ENCODE measurements at places on chromosomes 7 and 10.

DNA sequence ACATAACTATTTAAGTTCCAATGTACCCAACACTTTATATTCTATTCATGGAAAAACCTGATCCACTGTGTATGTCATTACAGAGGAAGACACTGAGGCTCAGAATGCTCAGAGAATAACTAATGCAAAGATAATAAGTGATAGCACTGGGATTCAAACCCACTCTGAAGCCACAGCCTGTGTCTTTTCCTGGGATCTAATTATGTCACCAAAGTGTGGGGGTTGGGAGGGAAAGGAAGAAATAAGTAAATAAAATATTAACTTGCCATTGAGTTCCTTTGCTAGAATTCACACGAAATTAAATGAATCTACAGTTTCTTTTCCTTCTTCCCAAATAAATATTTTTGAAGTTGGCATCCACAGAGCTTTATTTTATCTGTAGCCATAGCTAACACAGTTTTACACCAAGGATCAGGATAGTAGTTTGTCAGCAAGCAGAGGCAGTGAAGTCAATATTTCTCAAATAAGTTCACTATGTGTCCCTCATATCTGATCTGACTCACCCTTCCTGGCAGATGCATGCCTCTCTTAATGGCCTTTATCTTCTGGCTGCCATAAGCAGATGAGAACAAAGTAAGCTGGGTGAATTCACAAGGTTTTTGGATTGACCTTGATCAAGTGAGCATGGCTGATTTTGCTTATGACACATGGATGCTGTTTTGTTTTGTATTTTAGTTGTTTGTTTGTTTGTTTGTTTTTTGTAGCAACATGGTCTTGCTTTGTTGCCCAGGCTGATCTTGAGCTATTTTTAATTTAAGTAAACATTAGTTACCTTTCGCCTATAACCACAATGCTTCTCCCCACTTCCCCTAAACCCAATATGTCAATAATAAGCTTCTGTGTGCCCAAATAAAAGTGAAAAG lies 6.3 kb downstream of the RAPGEF5 start:
- DNase-seq: no peak

GRCh38 chr10:132054564-132054963 lies 11.2 kb upstream of the JAKMIP3 start:
- DNase-seq: no peak

- no peak for DNase-seq
Observed at GRCh38 chr10:69494626-69495558, 43.6 kb downstream of the TSPAN15 start.

DNA sequence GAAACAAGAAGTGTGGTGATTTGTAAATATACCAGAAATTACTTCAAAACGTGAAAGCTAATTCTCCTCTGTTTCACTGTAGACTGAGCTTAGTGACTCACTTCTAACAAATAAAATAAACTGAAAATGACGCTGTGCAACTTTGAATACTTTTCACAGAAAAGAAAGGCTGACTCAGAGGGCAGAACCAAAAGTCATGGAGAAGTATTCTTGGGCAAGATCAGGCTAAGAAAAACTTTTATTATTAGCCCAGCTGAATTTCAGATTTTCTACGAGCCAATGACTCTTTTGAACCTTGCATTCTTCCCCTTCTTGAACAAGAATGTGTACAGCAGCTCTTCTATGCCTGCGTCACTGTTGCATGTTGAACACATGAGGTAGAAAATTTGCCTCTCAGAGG lies 527.3 kb upstream of the GHITM start:
- DNase-seq: no peak

- DNase-seq: no peak
Observed at GRCh38 chr7:126589068-126589684, 663.6 kb downstream of the GRM8 start.

DNA sequence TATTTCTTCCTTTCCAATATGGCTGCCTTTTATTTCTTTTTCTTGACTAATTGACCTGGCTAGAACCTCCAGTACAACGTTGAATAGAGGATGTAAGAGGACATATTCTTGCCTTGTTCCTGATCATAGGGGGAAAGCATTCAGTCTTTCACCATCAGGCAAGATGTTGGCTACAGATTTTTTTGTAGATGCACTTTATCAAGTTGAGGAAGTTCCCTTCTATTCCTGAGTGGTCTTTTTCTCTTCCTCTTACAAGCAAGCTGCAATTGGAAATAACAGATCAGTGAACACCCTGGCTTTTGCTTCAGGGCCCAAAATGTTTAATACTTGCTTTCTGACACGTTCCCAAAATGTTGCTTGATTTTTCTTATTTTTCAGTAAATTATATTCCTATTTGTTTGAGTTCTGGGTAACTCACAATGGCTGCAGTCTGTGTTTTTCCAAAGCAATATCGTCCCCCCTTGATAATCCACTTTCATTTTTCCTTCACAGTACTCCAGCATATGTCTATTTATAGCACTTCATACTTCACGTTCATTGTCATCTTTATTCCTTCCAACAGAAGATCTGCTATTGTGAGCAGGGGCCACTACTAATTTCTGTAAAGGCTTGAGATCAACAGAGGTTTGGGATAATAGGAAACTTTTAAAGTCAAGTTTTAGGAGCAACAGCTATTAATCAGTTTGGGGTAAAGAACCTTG lies 11.7 kb downstream of the CPEB3 start:
- no peak for DNase-seq

DNA sequence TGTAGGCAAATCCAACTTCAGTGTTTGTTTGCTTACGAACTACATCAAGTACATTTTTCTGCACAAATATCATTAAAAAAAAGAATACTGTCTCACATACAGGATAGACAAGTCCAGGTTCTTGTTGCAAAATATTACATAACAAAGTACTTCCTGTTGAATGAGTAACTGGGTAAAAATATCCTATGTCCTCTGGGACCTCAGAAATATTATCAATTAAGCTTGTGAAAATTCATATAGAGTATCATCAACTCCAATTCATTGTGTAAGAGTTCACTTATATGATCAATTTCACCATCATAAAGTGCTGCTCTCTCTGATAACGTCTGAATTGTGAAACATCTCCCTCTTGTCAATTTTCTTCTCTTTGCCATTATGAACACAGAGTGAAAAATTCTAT lies 22.6 kb downstream of the HERC4 start:
- DNase-seq: no peak

GRCh38 chr7:78081888-78082287 lies 283.3 kb downstream of the PHTF2 start:
- no peak for DNase-seq

DNA sequence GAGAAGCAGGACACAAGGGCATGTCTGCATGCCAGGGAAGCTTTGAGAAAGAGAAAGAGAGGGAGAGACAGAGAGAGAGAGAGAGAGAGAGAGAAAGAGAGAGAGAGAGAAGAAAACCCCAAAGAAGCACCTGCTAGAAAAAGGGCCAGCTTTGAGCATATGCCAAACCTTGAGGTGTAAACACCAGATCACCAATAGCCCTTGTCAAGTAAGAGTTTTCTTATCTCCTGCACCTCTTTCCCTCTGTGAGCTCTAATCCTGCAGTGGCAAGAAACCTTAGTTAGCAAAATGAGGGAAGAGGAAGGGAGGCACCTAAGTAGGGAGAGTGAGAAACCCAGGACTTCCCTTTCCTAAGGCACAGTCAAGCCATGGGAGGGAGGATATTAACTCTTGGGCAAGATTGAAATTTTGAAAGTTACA lies 11.3 kb upstream of the TRDMT1 start:
- DNase-seq: no peak

DNA sequence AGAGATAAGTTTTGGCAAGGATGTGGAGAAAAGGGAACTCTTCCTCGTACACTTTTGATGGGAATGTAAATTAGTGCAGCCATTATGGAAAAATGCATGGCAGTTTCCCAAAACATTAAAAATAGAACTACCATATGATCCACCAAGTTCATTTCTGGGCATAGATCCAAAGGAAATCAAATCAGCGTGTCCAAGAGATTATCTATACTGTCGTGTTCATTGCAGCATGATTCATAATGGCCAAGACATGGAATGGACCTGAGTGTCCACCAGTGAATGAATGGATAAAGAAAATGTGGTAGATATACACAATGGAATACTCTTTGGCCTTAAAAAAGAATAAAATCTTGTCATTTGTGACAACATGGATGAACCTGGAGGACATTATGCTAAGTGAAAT lies 70.3 kb upstream of the RSU1 start:
- DNase-seq: no peak

DNA sequence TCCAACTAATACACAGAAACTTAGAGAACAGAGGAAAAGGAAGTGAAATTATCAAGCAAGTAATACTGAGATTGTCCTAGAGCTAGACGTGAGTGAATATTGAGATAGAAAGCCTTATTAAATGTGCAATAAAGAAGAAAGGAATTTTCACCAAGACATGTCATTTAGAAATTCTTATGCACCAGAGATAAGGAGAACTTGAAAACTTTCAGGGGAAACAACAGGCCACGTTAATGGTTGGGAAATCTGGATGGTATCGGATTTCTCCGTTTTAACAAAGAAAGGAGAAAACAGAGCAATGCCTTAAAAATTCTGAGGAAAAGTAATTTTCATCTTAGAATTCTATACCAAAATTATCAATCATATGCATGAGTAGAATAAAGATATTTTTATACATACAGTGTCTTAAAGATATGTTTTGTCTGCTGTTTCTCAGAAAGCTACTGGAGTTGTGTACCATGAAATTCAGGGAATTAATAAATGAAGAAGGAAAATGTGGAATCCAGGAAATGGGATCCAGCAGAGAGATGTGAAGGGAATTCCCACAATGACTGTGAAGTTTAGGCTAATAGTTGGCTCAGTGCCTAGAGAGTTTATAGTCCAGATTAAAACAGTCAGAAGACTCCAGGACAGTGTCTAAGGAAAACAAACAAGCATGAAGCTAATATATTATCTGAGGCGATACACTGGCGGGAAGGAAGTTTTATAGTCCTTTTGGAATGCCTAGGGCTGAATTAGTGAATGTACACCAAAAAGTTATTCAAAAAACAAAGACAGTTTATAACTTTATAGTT lies 159.5 kb downstream of the PPP1R9A start:
- no peak for DNase-seq

GRCh38 chr10:110790913-110791506 lies 80.7 kb upstream of the PDCD4 start:
- no peak for DNase-seq

- DNase-seq: no peak
Observed at GRCh38 chr7:111783854-111784253, 221.6 kb upstream of the IMMP2L start.

DNA sequence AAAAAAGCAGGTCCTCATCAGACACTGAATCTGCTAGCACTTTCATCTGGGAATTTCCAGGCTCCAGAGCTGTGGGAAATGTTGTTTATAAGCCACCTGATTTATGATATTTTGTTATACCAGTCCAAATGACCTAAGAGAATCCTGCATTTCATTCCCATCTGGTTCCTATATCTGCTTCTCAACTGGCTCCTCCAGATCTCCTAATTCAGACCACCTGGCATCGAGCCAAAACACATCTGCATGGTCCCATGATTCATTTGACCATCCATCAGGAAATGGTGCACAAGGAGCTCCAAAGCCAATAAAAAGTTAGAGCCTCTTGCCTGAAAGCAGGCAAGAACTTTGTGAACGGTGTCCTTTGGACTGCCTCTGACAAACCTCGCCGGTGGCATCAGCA lies 108.9 kb downstream of the IPMK start:
- DNase-seq: no peak

DNA sequence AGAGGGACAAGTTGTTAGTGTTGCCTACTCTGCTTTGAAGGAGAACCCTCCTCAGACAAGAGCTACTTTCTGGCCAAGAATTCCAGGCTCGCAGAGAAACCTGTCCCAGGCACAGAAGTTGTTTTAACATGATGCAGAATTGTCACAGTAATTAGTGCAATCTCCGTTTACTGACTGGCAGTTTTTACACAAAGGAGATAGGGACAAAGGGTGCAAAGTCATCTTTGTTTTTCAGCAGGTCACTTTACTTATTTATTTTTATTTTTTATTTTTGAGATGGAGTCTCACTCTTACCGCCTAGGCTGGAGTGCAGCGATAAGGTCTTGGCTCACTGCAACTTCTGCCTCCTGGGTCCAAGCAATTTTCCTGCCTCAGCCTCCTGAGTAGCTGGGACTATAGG lies 12.3 kb downstream of the TCF7L2 start:
- no peak for DNase-seq
